ENCODE measurements at places on chromosomes 5 and 9.

- DNase-seq: no peak
These were observed 245.4 kb downstream of the RAB3C start for GRCh38 chr5:58828258-58828657.

DNA sequence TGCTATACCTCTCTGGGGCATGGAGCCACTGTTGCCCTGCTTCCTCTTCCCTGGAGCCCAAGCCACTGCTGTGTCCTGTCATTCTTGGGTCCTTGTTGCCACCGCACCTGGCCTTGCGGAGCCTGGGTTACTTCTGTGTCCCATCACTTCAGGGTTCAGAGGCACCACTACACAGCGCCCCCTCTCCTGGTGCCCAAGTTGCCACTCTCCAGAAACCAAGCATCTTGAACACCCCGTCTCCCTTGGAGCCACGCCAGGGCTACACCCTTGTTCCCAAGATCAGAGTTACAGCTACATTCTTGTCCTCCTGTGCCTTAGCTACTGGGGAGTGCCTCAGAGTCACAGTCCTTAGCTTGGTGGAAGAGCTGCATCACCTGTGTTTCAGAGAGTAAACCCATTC, 147.2 kb upstream of the CD180 start:
- DNase-seq: no peak

DNA sequence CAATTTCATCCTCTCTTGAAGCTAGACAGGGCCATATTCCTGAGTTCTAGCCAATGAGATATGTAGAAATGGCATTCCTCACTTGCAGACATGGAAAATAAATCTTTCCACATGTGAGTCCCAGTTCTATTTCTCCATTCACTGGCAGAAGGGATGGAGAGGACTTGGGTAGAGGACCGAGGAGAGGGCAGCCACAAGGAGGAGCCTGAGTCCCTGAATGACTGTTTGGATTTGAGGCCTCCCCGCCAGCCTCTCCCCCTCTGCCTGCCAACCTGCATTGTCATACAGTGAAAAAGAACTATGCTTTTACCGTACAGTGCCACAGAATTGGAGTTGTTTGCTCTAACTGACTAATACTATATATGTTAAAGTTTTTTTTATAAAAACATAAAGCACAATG, 583.0 kb upstream of the WWC1 start:
- no peak for DNase-seq

DNA sequence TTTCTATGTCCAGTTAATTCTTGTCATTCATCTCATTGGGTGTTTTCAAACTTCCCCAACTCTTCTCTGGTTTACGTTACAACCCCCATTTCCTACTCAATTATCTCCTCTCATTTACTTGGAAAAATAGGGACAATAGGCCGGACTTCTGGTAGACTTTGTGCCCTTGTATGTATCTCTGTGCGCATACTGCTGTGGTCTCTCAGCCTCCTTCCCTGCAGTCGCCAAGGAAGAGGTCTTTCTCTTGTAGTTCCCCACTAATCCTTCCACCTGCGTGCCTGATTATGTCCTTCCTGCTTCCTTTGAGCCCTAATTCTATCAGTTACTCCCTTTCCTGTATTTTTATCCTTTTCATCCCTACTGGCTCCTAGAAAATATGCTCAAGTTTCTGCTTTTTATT, 176.3 kb downstream of the GDNF start:
- no peak for DNase-seq

- no peak for DNase-seq
These were observed 727 bp downstream of the RHOBTB3 start for GRCh38 chr5:95731571-95732554.

DNA sequence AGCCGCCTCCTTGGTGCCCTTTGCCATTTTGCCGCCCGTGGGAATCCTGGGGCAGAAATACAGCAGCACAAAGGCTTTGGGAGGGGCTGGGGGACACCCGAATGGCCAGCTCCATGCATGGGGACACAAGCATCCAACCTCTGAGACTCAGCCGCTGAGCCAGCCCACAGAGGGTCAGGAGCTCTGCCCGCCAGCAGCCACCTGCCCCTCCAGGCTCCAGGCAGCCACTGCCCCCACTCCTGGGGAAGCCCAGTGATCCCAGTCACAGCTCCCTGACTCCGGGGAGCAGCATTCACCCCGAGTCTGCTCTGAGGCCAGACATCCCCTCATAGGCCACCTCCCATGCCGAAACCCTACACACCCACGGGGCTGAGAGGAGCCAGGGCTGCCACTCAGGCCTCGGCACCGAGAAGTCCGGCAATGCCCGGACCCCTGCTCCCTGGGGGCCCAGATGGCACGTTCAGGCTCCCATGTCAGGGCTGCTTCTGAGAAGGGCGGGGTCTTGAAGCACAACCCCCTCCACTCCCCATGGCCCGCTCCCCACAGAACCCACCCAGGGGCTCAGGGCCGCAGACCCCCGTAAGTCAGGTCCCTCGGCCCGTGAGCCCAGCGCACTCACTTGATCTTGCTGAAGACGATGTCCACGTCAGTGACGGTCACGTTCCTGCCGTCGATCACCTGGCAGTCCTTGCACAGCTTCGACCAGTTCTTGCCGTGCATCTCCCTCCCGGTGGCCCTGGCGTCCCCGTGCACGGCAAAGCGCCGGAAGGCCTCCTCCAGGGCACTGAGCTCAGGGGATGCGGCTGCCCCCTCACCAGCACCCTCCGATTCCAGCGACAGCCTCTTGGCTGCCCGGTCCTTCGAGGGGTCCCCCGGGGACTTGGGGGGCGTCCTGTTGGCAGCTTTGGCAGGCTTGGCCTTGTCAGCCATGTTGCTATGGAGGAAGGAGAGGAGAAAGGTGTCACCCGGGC, 15.7 kb downstream of the TPPP start:
- DNase-seq: no peak

DNA sequence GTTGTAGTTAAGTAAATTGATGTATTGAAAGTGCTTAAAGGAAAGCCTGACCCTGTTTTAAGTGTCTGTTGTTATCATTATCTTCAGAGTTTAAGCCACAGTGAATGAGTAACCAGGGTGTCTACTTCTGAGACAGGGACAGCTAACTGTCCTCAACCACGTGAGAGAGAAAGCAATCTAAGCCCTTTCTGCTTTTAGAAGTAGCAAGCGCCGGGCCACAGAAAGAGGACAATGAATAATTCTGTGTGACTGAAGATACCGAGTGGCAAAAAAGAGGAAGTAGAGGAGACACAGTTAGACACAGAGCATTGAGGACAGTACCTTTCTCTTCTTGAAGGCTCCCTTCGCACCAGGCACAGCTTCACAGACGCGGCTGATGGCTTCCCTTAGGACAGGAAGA, 86.3 kb downstream of the S1PR3 start:
- DNase-seq: no peak

DNA sequence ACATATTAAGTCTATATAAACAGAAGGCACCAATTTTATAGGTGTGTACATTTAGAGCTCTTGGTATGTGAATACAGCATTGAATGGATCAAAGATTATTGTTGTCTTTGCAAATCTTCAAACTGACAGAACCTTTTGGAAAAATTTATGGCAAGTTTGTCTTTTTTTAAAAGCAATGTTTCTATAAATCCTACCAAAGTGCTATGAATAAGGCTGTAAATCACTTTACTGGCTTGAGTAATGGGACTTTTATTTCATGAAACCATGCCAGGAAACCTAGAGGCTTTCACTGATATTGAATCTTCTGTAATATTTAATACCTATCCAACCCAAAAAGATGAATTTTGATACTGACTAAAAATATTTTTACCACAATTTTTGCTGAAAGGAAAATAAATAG, 7.4 kb upstream of the DAPK1 start:
- no peak for DNase-seq

DNA sequence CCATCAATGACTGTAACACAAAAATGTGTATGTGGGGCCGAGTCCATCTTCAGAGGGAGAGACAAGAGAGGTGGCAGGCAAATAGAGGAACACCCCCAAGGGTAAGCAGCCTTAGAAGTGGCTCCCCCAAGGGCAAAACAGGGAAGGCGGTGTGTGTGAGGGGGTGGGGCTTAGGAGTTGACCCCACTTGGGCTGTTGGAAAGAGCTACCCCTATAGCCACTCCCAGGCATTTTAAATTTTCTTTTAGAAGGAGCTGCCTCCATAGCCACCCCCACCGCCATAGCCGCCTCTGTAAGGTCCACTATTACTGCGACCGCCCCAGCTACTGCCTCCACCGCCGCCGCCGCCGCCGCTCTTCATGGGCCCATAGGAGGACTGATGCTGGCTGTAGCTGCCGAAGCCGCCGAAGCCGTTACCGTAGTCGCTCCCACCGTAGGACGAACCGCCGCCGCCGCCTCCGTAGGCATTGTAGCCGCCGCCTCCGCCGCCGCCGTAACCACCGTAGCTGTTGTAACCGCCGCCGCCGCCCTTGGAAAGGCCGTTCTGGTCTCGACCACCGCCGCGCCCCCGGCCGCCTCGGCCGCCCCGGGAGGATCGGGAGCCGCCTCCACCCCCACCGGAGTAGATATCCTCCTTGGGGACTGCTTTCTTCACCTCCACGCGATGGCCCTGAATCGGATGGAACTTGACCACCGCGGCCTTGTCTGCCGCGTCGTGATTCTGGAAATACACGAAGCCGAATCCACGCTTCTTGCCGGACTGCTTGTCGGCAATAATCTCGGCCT, 1.1 kb downstream of the HNRNPA0 start:
- DNase-seq: peak; percentile 24

DNA sequence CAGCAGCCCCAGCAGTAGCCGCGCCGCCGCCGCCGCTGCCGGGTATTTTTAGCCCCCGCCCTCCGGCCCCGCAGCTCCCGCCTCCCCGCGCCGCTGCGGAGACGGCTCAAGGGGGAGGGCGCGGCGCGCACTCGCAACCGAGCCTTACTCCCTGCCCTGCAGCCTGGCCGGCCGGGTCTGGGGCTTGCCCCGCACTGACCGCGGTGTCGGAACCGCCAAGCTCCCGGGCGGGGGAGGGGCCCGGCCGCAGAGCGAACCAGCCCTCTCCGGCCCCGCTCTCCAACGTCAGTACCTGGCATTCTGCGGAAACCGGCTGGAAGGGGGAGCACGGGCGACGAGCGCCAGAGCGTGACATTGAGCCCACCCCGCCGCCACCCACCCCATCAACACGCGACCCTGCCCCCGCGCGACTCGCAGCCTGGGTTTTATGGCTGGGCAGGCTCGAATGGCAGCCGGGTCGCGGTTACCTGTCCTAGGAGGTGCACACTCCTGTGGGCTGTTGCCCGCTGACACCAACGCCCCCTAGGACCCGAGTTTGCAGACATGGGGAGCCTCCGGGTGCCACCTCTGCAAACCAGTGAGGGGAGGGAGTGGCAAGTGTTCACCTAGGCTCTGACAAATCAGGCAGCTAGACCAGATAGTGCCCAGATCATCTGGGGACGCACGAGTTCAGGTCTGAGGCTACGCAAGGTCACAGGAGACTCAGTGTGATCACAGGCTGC, at the start of gene ACSL6:
ACSL6 (minus strand) TSS at position 37 of the 722 bp plus-strand sequence. CDS start 105 bp downstream, outside the sequence.
- peak; percentile 13 for DNase-seq

GRCh38 chr9:124265551-124265950, 7.8 kb downstream of the NEK6 start:
- no peak for DNase-seq
